Memory B cell (primary cell): ENCODE measurements at places on chromosomes 16 and 17.

- no peak for DNase-seq
Observed at GRCh38 chr16:68033101-68033500, 10.0 kb downstream of the DUS2 start.

GRCh38 chr16:30557707-30557956 lies 542 bp downstream of the ZNF764 start:
- no peak for DNase-seq

GRCh38 chr16:14013571-14014283 lies 57.4 kb upstream of the MRTFB start:
- no peak for DNase-seq

DNA sequence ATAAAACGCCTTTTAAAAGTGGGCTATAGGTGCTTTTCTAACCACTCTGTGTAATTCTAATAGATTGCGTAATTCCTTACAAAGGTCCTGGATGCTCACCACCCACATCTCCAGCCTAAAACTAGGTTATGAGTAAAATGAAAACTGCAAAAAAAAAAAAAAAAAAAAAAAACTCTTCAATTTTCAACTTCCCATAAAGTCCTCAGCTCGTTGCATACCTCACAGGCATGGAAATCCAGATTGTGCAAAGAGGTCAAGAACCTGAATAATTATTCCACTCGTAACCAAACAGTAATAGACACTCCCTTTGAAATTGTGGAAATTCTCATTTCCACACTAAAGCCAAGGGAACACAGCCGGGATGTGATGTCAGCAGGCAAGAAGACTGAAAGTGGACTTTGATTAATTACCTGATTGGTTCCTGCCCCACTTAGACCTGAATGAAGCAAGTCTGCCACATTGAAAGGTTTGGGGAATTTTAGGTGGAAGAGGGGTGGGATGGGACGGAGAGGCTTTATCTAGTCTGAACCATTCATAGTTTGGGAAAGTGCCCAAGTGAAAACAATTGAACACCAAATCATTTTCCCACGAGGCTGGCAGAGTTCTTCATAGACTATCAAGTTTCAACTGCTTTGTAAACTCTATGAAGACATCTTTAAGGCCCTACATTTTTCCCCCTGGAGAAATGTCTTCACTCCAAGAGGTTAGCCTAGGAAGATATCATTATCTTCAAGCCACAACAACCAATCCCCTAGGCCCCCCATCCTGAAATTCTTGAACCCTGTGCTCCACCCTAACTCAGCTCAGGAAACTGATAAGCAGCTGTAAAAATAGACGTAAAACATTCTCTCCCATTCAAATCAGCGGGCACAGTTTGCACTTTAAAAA lies 49.1 kb upstream of the TANC2 start:
- no peak for DNase-seq

DNA sequence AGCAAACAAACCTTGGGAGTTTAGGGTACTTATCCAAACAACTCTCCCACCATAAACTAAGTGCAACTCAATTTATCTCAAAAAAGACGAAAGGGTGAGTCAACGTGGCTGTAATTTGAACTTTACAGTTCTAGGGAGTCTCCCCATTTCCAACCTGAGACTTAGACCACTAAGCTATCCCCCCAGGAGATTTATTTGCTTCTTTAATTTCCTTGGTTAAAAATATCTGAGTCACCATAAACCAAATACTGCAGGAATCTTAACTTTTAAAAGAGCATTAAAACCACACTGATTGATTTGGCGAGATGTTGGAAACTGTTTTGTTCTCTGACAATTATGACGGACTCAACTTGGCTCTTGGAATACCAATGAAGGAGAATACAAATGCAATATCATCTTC lies 299.3 kb upstream of the SOX9 start:
- no peak for DNase-seq

DNA sequence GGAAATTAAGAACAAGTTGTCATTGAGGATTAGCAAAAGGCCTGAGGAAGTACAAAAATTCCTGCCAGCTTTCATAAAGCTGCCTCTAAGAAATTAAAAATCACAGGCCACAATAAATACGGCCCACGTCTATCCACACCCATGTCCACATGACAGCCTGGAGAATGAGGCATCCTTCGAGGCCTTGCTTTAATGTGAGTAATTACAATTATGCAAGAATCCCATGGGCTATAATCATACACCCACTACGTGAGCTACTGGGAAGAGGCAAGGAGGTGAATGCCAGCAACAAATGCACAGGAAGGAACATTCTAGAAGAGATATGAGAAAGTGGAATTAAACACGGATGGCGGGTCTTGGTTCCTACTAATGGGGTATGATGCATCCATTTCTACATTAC lies 65.4 kb upstream of the ZFHX3 start:
- no peak for DNase-seq

GRCh38 chr17:43579566-43580140 lies 33.5 kb upstream of the ETV4 start:
- DNase-seq: no peak

DNA sequence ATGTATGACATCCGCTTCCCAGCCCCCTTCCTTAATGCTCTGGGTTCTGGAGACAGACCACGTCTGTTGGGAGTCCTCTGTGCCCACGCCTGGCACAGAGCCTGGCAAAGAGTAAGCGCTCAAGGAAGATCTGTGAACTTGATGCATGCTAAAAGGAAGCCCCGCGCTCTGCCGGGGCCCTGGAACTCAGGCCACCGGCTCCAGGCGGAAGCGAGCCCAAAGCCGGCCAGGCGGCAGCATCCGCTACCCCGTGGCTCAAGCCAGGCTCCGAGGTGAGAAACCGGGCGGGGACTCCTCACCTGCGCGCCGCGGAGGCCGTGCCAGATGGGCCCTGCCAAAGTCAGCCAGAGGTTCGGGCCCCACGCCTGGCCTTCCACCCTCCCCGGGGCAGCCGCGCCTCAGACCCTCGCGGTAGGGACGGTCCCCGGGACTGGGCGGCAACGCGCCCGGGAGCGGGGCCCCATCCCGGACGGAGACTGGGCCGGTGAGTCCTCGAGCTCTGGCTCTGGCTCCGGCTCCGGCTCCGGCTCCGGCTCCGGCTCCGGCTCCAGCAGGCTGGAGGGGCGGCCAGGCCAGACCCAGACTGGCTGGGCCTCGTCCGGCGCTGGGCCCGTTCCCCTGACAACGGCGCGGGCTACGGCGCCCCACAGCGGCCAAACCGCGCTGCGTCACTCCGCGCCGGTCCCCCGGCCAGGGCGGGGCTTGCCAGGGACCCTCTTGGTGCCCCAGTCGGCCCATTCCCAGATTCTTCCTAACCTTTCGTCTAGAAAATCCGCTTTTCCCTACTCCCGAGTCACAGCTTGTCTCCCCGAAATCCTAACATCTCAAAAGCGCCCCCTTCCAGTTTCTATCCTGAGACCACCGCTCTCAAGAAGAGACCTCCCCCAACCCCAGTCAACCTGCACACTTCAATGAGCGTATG lies at the start of gene ZDHHC1:
Gene ZDHHC1 (minus strand): TSS at position 606 of the 922 bp plus-strand sequence. CDS start 8,702 bp downstream, outside the sequence.
- DNase-seq: peak; percentile 45

DNA sequence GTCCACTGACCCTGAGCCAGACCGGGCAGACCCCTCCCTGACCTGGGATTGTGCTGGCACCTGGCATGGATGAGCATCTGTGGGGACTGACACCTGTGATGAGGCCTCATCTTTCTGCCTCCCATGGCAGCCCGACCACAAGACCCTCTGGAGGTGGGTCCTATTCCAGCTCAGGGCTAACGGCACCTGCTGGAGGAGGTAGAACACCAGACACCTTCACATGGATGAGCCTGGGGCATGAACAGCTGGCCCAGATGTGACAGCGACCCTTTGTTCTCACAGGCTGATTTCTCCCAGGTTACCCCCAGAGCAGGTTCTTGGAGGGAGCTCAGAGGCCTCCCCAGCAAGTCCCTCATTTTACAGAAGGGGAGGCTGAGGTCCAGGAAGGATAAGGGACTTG lies 46.4 kb upstream of the PIK3R6 start:
- DNase-seq: no peak

DNA sequence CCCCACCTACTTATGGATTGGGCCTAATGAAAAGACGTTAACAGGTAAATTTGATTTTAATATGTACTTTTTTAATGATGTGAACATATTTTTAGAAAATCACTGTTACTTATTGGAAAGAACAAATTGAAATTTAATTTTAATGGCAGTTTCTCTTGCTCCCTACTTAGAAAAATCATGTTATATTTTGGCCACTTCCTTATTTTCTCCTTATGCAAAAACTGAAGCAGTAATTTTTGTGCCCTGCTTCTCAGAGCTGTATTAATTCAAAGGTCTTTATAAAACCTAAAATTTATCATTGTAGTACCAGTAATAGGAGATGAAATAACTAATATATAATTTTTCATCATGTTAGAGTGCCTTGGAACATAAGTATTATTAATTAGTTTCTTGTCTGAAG lies 2.8 kb downstream of the ZPBP2 start:
- DNase-seq: no peak

GRCh38 chr16:26988186-26988585 lies 78.5 kb upstream of the C16orf82 start:
- DNase-seq: no peak

DNA sequence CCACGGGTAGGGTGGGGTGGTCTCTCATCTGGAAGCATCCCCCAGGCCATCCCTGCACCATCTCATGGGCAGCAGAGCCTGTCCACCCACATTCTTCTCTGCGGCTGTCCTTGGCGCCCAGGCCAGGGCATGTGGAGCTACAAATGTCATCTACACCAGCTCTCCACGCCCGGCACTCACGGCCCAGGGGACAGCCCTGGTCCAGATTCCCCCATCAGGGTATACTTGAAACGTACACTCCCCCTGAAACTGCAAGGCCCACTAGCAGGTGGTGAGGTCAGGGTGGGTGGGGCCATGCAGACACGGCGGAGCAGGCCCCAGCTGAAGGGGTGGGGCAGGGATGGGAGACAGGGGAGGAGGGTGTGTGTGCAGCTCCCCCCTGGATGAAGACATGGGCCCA lies 3.2 kb upstream of the SOX8 start:
- no peak for DNase-seq

- no peak for DNase-seq
Observed at GRCh38 chr16:73054498-73054812, 6.5 kb upstream of the ZFHX3 start.

DNA sequence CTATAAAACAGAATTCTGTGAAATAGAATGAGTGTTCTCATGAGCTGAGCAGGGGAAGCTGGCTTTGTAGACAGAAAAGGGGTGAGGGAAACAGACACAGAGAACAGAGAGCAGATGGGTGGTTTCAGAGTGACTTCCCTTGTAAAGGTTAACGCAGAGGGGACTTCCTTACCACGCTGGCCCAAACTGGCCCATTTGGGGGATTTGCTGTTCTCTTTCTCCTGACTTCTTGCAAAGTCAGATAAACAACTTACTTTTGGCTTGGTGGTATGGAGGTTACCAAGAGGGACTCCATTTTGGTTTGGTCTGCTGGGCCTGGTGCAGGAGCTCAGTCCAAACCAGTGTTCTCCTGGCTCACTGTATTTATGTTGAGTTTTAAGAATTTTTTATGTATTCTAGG lies 48.4 kb downstream of the SEC14L1 start:
- no peak for DNase-seq

DNA sequence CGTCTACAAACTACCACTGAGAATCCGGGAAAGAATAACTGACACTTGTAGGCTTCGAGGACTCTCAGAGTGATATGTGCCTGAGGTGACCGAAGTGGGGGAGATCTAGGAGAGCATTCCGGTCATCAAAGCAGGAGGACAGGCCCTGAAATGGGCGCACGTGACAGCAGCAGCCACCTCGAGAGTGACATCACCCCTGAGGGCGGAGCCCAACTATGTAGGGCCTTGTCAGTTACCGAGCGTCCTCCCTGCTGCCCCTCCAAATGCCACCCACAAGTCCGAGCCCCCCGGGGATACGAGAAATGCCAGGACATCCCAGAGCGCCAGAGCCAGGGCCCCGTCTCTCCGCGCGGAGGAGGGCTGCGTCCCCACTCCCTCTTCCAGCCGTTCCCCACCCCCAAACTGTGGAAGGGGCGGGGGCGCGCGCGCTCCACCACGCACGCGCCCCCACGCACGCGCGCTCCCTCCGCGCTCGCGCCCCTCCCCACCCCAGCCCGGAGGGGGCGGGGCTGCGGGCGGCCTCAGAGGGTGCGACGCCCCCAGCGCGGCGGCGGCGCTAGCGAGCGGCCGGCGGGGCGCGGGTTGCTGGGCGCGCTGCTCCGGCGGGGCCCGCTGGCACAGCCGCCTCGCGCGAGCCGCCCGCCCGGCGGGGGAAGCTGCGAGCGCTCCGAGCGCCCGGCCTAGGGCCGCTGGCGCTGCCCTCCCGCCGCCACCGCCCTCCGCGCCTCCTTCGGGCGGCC lies at the start of gene TANC2:
Gene TANC2 (plus strand): TSS at position 550 of the 740 bp plus-strand sequence. CDS start 43,325 bp downstream, outside the sequence.
- DNase-seq: peak; percentile 72

- peak; percentile 96 for DNase-seq
Observed at GRCh38 chr16:89507834-89508590, at the start of gene SPG7. Gene SPG7, plus strand, starts transcription at chr16:89508403. Its CDS starts 15 bp downstream, at chr16:89508418.

- DNase-seq: peak; percentile 50
Observed at GRCh38 chr17:4304417-4305027, 40.7 kb upstream of the ANKFY1 start.

- no peak for DNase-seq
Observed at GRCh38 chr16:22688930-22689329, 125.0 kb upstream of the HS3ST2 start.

- no peak for DNase-seq
Observed at GRCh38 chr17:80938556-80938955, 53.1 kb upstream of the CHMP6 start.

DNA sequence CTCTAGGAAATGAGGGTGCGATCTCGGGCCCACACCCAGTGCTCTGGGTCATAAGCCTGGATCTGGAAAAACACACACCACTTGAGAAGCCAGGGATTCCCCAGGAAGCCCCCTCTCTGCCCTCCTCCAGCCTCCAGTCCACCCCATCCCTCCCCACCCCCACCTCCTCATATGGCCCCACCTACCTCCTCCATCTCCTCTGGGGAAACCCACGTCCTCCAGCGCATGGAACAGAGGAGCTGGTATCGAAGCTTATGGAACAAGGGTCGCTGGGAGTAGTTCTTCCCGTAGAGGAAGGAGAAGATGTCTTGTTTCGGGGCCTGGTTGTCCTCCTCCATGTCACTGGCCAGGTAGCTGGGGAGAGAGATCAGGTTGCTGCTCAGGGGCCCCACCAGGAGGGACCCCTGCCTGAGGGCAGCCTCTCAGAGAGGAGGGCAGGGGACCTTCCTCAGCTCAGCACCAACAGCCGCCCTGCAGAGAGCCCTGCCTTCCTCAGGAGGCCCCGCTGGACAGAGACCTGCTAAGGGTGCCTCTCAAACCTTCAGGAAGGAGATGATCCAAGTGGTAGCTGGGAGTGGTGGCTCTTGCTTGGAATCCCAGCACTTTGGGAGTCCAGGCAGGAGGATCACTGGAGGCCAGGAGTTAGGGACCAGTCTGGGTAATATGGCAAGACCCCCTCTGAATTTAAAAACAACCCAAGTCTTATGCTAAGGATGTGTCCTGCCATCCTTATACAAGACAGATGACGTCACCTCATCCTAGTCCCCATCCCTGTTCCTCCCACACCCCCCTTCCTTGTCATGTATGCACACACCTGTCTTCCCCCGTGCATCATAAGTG lies 5.0 kb downstream of the SPDYE4 start:
- no peak for DNase-seq
